ENCODE measurements at places on chromosomes 7 and 10. TPM values are rescaled to one million over a fixed set of nuclear protein-coding genes. Genes with fewer than 3 reads are reported as not detected.

DNA sequence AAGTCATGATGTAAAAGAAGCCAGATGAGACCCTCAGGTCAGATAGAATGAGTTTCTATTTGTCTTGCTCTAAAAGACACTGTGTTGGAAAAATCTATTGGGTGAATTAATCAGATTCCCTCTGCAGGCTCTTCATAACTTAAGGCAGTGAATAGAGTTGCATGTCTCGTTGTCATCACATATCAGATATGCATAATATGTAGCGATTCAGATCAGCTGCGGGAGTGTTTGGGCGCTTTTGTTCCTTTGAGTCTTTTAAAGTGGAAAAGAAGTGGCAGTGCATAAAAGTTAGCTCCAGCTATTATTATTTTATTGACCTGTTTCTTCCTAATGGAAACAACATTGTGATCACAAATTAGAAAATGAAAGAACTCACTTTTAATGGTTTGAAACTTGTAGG, 84.4 kb downstream of the CDK14 start:
- DNase-seq: no peak

DNA sequence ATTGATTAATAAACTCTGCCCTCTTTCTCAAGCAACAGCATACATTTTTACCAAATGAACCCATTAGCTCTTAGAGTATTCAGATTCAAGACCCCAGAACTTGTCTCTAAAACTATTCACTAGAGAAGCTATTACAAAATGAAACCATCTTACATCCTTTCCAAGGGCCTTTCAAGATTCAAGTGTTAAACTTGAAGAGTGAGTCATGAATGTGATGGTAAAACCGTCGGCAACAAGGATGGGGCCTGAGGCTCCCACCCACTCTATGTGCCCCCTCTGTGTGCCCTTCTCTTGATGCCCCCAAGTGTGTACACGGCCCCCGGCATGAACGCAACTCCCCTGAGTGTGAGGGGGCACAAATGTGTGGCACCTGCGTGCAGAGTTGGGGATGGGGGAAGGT, 46.4 kb downstream of the SFMBT2 start:
- DNase-seq: no peak

DNA sequence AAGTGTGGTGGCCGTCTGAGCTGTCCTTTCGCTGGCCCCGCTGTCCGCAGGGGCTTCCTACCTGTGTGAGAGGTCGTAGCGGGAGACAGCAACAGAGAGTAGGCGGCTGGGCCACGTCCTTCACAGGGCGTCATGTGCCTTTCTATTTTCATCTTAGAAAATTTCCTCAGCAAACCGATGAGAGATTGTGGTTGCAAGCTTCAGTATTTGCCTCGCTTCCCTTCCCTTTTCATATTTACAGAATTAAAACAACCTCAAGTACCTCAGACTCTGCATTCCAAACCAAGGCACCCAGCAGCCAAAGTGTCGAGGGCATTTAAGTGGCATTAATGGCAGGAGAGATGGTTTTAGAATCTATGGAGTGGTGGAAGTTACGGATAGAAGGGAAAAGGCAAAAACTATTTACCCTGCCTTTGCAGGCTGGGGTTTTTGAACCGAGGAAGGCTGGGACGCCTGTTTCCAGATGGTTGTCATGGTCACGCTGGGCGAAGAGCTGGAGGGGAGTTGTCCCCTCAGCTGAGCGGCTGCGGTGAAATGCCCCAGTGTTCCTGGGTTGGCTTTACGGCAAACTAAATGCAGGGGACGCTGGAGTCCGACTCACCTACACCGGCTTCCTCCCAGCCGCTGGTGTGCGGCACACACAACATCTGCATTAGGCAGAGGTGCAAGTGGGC, 41.9 kb downstream of the WIPI2 start:
- DNase-seq: no peak

DNA sequence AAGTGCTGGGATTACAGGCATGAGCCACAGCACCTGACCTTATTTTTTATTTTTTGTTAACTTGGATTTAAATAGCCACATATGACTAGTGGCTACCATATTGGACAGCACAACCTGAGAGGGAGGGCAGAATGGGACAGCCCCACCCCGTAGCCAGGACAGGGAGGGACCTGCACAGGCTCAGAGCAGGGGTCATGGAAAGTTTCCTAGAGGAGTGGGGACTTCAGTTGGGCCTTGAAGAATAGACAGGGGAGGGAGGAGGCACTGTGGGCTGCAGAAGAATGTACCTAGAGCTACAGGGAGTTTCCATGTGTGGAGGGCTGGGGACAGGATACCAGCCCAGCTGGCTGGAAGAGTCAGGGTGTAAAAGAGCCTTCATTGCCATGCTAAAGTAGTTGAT, 8.8 kb downstream of the TRIM8 start:
- no peak for DNase-seq

DNA sequence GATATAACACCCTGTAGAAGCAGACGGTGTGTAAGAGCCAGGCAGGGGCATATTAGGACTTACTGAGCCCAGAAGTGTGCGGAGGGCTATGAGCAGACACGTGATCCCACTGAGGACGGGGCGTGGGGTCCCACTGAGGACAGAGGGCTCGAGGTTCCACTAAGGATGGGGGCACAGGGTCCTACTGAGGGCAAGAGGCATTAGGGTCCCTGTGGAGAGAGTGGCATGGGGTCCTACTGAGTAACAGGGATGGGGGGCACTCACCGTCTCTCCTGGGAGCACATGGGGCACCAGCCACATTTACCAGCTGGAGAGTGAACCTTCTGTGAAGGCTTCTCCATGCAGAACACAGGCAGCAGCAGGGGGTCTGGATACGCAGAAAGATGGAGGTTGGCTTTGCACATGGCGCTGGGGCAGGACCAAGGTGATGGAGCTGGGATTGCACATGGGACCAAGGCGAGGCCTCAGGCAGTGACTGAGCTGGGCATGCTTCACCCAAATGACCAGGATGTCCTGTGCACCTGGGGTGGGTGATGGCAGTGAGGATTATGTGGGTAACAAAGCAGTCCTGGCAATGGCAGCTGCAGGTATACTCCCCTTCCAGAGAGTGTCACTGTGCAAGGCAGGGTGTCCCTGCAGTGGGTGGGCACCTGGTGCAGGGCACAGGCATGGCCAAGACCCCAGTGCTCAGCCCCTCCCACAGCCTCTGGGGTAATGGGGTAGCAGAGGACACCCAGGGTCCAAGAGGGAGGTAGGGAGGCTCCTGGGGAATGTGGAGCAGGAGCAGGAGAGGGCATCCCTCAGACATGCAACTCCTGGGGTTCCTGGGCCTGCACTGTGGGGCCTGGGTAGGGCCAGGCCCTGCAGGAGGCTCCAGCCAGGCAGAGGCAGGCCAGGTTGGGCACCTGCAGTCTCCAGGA, 278.1 kb downstream of the TCERG1L start:
- DNase-seq: no peak

GRCh38 chr10:108562105-108562504, 1361.2 kb downstream of the XPNPEP1 start:
- DNase-seq: no peak

DNA sequence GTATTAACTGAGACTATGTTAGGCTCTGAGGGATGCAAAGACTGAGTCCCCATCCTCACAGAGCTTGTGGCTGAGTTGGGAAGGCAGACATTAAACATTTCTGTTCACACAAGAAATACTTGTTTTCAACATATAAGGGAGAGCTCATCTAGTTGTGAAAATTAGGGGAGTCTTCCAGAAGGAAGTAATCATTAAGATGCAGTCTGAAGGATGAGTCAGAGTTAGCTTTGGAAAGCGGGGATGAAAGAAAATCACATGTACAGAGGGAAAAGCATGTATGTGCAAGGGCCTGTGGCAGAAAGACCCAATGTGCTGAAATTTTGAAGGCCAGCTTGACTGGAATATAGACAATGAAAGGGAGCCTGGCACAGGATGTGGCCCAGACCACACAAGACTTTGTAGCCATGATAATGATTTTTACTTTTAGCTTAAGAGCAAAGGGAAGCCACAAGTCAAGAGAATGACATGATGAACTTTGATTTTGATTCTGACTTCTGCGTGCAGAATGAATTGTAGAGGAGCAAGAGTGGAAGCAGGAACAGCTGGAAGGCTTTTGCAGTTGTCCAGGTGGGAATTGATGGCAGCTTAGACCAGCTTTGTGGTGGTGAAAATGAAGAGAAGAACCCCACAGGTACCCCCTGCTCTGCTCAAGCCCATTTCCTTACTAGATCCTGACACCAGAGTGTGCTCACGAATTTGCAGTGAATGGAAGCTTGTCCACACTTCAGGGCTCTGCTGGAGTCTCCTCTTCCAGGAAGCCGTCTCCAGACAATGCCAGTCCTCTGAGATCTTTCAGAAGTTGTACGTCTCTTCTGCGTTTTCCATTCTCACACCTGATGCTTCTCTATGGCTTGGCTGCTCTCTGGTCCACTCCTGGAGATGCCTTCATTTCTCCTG, 115.6 kb downstream of the ATXN7L1 start:
- DNase-seq: no peak

- no peak for DNase-seq
Observed at GRCh38 chr7:132713893-132714292, 137.6 kb upstream of the PLXNA4 start.

DNA sequence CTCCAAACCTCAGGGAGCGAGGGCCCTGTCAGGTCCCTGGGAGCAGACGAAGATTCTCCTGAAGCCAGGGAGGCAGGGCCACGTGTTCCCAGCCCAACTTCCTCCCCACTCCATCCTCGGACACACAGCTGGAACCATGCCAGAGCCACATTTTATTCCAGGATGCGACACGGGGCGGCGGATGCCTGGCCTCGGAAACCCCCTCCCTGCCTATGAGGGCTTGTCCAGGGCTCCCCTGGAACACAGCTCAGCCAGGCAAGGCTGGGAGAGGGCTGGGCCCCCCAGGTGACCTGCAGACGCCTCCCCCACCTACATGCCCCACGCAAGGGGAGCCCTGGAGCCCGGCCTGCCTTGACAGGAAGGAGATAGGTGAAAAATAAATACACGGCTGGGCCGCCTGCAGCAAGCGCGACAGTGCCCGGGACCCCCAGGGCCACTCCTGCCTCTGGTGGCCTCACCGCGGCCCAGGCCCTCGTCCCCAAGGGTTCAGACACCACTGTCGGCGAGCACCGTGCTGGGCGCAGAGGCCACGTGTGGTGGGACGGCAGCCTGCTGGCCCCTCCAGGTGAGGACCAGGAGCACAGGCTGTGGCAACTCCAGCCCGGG, 21.5 kb downstream of the GET4 start:
- no peak for DNase-seq

- no peak for DNase-seq
Observed at GRCh38 chr7:123570390-123571182, 13.0 kb upstream of the NDUFA5 start.

The DYDC2 gene
- 0.15 TPM for polyA plus RNA-seq

The NPSR1 gene
- not detected for polyA plus RNA-seq

The SPDYE16 gene
- 0.61 TPM for polyA plus RNA-seq

The CYP2C19 gene
- polyA plus RNA-seq: not detected

The LRIT1 gene
- not detected for polyA plus RNA-seq

The TMEM139 gene
- 14.4 TPM for polyA plus RNA-seq

The SPDYE6 gene
- polyA plus RNA-seq: not detected
